ENCODE measurements at places on chromosomes 11 and 22.

DNA sequence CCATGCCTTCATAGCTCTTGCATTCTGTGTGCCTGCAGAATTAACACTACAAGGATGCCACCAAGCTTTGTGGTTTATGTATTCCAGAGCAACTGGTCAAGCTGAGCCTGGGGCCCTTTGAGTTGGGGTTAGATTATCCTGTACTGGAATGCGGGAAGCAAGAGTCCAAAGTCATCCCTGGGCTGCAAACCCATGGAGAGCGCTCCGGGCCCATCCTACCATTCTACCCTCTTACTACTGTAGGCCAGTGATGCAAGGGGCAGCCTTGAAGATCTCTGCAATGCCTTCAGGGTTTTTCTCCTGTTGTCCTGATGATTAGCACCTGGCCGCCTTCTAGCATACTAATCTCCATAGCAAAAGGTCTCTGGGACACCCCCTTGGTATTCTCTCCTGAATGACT lies 51.3 kb downstream of the TUG1 start:
- DNase-seq = no peak

DNA sequence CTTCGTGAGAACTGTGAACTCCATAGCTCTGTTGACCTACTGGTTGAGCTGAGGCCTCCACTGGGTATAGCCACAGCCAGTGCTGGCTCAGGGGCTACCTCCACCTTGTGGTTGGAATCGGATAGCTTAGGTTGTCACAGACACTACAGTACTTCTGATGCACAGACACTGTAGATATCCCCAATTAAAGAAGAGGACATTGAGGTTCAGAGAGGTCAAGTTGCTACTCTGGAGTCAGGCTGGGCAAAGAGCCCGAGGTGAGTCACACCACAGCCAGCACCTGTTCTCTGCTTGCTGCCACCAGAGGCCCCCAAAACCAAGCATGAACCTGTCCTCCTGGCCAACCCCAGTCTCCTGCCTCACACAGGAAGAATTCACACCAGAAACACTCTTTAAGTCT lies 5.4 kb downstream of the UFD1 start:
- DNase-seq = no peak

- no peak for DNase-seq
Measured at GRCh38 chr11:123168241-123168640, 26.8 kb downstream of the CLMP start.

- no peak for DNase-seq
Measured at GRCh38 chr11:78228467-78228866, 39.7 kb downstream of the USP35 start.

DNA sequence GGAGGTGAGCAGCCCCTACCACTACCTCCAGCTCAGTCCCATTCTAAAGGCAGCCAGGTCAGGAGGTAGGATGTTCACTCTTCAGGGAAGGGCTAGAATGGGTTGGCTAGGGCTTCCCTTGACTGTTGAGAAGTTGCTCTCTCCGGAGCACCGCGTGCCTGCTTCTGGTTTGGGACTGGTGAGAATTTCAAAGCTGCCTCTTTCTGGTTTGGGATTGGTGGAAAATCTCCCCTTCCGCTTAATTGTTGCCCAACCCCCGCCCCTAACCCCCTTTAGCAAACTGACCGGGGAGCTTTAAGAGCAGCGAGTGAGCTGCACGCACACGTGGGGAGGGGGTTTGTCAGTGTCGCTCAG lies 686 bp downstream of the USP2 start:
- DNase-seq = no peak

DNA sequence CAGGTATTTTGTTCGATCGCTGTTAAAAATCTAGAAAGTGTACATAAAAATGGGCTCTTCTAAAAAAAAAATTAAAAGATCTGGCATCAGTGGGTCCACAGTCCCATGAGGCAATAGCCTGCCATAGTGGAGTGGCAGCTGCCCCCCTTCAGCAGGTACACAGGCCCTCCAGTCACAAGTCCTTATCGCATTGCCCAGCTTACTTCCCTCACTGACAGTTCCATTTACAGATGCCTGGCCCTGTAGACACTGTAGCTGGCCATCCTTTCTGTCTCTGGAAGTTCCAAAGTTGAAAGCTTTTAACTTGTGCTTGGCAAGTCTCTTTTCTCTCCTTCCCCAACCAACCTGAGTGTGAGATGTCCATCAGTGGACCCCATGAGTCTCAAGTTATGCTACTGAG lies 11.4 kb downstream of the ZNRF3 start:
- no peak for DNase-seq

- no peak for DNase-seq
Measured at GRCh38 chr11:43410394-43410793, 51.7 kb downstream of the TTC17 start.

DNA sequence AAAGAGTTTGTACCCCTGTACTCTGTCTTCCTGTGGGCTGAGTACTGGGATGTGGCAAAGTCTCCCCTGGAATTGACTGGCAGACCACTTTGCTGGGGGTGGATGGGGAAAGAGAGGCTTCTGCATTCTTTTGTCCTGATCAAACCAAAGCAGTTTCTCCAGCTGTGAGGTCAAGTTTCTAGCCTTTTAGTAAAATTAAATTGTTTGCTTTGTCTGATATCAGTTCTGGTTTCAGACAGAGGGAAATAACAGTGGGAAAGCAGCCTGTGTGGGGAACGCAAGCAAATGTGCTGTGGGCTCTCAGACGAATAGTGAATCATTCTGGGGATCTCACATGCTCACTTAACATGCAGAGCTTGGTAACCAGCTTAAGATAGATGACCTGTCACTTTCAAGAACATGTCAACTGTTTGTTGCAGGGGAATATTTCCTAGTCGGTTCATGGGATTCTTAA lies 151.6 kb downstream of the FAT3 start:
- DNase-seq = no peak

DNA sequence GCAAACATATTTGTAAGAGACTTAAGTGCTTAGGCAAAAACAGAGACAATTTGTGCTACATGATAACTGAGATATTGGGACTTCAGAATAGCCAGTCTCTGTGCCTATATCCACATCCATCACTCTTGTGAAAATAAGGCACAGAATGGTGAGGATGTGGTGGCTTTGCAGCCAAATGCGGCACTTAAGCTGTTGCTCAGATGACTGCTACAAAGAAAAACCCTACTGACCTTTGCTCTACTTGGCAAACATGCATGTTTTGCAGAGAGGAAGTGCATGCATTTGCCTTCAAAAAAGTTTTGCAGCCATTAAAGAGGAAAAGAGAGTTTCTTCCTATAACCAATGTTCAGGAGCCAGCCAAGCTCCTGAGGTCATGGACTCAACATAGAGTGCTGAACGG lies 675.0 kb upstream of the KIRREL3 start:
- no peak for DNase-seq

DNA sequence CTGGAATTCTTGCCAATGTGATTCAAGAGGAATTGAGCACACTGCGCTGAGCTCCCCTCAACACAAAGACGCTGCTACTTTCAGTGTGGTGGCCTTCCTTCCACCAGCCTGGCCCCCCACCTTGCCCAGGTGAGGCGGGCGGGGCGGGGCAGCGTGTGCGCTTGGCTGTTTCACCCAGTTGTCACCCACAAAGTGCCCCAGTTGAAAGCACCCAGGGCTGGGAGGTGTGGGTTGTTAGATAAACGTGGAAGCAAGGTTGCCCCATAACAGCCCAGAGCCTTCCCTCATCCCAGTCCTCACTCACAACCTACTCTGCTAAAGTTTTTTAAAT lies 43.1 kb downstream of the CACNG2 start:
- no peak for DNase-seq

DNA sequence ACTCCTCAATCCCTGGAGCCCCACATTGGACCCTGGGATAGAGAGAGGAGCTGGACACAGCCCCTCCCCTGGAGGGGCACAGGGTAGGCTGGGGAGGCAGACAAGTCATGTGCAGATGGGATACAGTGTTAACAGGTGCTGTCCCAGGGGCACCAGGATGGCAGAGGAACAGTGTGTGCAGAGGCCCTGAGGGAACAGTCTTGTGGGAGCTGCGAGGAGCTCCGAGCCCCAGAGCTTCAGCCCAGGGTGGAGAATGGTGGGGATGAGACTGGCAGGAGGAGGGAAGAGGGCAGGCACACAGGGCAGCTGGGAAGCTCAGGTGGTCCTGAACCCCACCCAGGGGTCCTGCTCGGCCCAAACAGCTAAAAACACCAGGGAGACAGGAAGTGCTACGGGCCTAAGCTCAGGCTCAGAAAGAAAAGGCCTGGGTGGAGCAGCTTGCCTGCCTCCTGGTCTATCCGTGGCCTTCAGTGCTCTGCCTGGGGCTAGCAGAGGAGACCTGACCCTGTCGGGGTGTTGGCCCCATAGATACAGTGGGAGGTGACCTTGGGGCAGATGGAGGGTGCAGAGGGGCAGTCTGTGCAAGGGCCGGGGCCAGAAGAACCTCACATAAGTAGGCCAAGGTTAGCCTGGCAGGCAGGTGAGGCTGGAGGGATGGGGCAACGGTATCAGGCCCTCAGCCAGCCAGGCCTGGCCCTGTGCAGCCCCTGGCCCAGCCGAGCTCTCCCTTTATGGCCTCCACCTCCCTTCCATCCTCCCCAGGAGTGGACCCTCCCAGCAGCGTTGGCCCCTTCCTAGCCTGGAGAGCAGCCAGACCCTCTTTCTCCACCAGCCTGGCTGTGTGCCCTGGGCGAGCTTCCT lies 15.4 kb downstream of the CAPN5 start:
- no peak for DNase-seq

- DNase-seq = no peak
Measured at GRCh38 chr11:109747839-109748238, 325.8 kb downstream of the C11orf87 start.

DNA sequence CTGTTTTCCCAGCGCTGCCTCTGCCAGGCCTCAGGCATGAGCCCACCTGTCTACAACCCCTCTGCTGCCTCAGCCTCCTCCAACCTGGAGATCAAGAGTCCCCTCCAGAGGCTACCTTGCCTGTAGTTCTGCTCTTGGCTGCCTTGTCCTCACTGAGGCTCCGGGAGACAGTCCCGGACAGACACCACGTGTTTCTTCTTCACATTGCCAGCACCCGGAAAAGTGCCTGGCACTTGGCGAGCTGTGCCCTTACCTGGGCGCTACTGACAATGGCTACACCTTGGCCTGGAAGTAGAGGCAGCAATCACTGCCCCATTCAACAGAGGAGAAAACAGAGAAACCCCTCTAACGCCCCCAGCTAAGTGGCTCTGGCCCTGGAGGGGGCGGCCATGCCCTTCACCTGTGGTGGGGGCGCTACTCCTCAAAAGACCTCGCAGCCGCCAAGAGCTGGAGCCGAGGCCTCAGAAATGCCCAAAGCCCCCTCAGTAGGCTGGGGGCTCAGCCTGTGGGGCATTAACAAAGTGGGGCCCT lies 3.0 kb upstream of the NAP1L4 start:
- no peak for DNase-seq

DNA sequence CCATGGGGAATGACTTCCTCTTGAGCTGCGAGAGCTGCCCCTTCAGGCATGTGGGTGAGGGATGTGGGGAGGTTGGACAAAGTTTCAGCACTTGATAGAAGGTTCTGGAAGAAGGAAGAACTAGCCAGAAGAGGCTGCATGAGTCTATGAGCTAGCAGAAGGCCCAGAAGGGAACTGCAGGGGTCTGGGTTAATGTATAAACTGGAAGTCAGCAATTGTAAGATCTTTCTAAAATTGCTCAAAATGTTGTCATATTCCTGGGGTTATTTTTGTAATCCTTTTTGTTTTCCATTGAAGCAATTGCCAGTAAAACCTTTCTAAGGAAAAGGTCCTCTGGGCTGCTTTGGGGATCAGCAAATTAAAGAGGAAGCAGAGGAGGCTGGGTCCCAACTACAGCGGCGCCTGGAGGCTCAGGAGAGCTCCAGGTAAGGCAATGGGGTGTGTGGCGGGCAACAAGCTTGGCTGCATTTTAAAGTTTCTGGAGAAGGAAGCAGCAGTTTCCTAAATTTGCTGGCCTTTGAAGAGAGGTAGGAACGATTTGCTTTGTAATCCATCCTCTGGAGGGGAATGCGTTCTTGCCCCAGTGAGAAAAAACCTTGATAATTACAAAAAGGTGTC lies 29.2 kb downstream of the ADAMTS15 start:
- DNase-seq = no peak

- no peak for DNase-seq
Measured at GRCh38 chr11:68311160-68312116, 953 bp upstream of the LRP5 start.

Measured in activated CD4-positive, alpha-beta T cell treated with anti-CD3 and anti-CD28 coated beads, Interleukin-2, amount 50 U/mL, for 4 hours (primary cell).